IMR-90 (cell line): ENCODE measurements at places on chromosomes 7 and 10. TPM values are rescaled to one million over a fixed set of nuclear protein-coding genes. Genes with fewer than 3 reads are reported as not detected.

The AKR1C3 gene
- 0.18 and 0.28 TPM in 2 replicates for total RNA-seq

The ICA1 gene
- total RNA-seq, result not detected in 2 replicates

The HGF gene
- total RNA-seq, result 38.3 and 50.9 TPM in 2 replicates

The GHRHR gene
- total RNA-seq, result not detected in 2 replicates

The SLC18A3 gene
- not detected in 2 replicates for total RNA-seq

The SPDYE1 gene
- total RNA-seq, result not detected in 2 replicates

The WEE2 gene
- not detected in 2 replicates for total RNA-seq

The FANK1 gene
- total RNA-seq, result 0.90 and 1.9 TPM in 2 replicates

The SSC4D gene
- 0.36 and 0.56 TPM in 2 replicates for total RNA-seq

The SYCE1 gene
- total RNA-seq, result not detected in 2 replicates

The MMP21 gene
- total RNA-seq, result not detected in 2 replicates

The GJD4 gene
- total RNA-seq, result not detected in 2 replicates

The ANKRD61 gene
- under 0.01 and 0.36 TPM in 2 replicates for total RNA-seq

The ATP5F1C gene
- total RNA-seq, result 343 and 367 TPM in 2 replicates

The AS3MT gene
- total RNA-seq, result 3.6 and 7.5 TPM in 2 replicates

The PRPF18 gene
- total RNA-seq, result 10.0 and 34.4 TPM in 2 replicates

The PTF1A gene
- not detected in 2 replicates for total RNA-seq

GRCh38 chr7:26743205-26743604 lies 121.2 kb downstream of the SKAP2 start:
- H3K4me1 ChIP-seq, result peaks cover 2% of the 10 kb centered on the region; the same call in 1 of the 2 replicates
- peak; percentile 13 for DNase-seq
- H3K27ac ChIP-seq, result no peak overlapping the region
- H3K36me3 ChIP-seq, result peaks cover 2% of the 10 kb centered on the region; the same call in 1 of the 2 replicates
- no peaks in the 10 kb centered on the region for H3K27me3 ChIP-seq
- H3K4me3 ChIP-seq, result no peak overlapping the region

DNA sequence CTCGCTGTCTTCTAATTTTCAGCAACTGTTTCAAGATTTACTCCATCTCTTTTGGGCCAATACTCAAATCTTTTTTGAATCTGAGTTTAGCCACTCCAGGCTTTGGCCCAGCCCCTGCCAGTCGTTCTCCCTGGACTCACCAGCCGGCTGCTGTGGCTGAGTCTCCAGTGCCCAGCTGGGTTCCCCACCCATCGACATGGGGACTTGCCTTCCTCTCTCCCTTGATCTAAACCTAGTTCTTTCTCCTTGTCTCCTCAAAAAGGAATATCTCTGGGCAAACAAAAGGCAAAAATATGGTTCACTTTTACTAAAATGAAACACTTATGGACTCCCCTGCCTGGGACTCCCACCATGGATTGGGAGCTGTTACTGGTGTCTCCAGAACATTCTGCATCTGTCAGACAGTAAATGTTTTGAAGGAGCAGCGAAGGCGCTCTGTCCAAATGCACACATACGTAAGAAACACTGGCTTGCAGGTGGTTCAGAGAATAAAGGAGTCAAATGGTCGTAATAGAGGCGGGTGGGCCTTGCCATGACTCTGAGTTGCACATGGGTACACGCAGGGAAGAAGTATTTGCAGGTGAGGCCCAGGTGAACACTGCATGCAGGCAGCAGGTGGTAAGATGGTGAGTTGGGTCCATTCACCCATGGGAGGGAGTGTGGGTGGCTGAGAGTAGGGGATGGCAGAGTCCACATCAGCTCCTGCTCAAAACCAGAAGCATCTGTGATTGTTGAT lies 35.5 kb upstream of the HABP2 start:
- H3K27me3 ChIP-seq, result 0 out of 2 replicates have a peak, but pooled peaks cover 2% of the 10 kb centered on the region
- H3K36me3 ChIP-seq, result no peaks in the 10 kb centered on the region
- H3K4me3 ChIP-seq, result no peak overlapping the region
- H3K4me1 ChIP-seq, result no peaks in the 10 kb centered on the region
- DNase-seq, result no peak
- H3K27ac ChIP-seq, result no peak overlapping the region

- H3K36me3 ChIP-seq, result 0 out of 2 replicates have a peak, but pooled peaks cover 2% of the 10 kb centered on the region
- H3K4me1 ChIP-seq, result peaks cover 12% of the 10 kb centered on the region
- no peak for DNase-seq
- H3K27me3 ChIP-seq, result no peaks in the 10 kb centered on the region
- no peak overlapping the region for H3K27ac ChIP-seq
- H3K4me3 ChIP-seq, result no peak overlapping the region
Measured at GRCh38 chr7:2013381-2014311, 219.1 kb downstream of the MAD1L1 start.

- H3K27me3 ChIP-seq, result no peaks in the 10 kb centered on the region
- DNase-seq, result no peak
- peaks cover 5% of the 10 kb centered on the region for H3K4me1 ChIP-seq
- no peaks in the 10 kb centered on the region; the same call in 1 of the 2 replicates for H3K36me3 ChIP-seq
Measured at GRCh38 chr7:100044718-100045117, 4.9 kb upstream of the ZSCAN21 start.

DNA sequence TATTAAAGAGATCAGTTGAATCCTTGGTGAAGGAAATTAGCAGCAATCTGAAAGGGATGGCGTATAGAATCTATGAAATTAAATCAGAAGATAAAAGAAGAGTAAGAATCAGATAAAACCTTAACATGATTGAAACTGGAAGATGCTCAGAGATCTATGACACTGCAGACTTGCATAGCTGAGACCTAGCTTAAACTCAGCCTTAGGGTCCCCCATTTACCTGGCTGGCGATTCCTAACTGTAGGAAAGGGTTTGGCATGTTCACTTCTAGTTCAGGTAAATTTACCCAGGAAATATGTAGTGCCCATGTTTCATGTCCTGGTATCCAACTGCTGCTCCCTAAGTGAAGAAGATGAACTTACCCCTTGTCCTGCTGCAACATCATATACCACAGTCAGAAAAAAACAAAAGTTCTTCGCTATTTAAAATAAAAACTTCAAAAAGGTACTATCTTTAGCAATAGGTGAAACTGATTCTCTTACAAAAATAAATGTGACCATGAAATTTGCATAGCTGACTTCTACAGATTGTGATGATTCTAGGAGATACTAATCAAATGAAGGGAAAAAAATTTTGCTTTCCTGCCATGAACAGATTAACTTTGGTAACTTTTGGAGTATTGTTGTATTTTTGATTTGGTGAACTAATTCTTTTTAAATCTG lies 47.8 kb upstream of the TMEM243 start:
- no peak overlapping the region for H3K27ac ChIP-seq
- H3K4me3 ChIP-seq, result no peak overlapping the region
- no peaks in the 10 kb centered on the region for H3K36me3 ChIP-seq
- DNase-seq, result no peak
- H3K27me3 ChIP-seq, result no peaks in the 10 kb centered on the region

DNA sequence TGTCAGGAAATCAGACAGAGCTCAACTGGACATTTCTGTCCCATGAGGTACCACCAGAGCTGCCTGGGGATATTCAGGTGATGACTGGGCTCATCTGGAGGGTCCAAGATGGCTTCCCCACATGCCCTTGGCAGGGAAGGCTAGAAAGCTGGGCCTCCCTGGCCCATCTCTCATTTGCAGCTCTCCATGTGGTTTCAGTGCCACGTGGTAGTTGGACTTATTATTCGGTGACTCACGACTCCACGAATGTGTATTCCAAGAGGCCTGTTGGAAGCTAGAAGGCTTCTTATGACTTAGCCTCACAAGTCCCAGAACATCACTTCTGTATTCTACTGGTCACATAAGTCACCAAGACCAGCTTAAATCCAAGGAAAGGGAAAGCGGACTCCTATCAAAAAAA lies 22.8 kb downstream of the NSMCE4A start:
- H3K4me3 ChIP-seq, result no peak overlapping the region
- H3K4me1 ChIP-seq, result peaks cover 3% of the 10 kb centered on the region
- DNase-seq, result peak; percentile 13
- no peak overlapping the region for H3K27ac ChIP-seq

- no peak overlapping the region for H3K4me3 ChIP-seq
- H3K4me1 ChIP-seq, result no peaks in the 10 kb centered on the region
- H3K27ac ChIP-seq, result no peak overlapping the region
- DNase-seq, result no peak
- no peaks in the 10 kb centered on the region for H3K36me3 ChIP-seq
- H3K27me3 ChIP-seq, result no peaks in the 10 kb centered on the region; the same call in 1 of the 2 replicates
Measured at GRCh38 chr7:1690359-1690958, 20.4 kb downstream of the ELFN1 start.

GRCh38 chr7:2814946-2815874 lies 28.9 kb downstream of the GNA12 start:
- H3K4me1 ChIP-seq, result peaks cover 50% of the 10 kb centered on the region
- DNase-seq, result no peak
- H3K27ac ChIP-seq, result no peak overlapping the region

DNA sequence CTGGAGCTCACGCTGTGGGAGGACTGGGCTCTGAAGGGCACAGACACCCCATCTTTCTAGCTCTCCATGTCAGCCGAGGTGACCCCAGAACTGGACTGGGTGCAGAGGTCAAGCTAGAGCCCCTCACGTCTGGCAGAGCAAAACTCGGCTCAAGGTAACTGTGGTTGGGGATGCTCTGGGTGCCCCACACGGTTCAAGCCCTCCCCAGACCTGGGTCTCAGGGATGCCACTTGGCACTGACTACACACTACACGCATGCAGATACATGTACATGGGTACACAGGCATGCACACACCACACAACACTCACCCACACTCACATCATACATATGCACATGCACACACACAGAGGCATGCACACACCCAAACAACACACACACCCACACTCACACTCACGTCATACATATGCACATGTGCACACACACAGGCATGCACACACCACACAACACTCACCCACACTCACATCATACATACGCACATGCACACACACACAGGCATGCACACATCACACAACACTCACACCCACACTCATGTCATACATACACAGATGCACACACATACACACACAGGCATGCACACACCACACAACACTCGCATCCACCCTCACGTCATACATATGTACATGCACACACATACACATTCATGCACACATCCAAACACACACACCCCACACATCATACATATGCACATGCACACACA lies 219.3 kb downstream of the DNAJB6 start:
- H3K4me1 ChIP-seq, result no peaks in the 10 kb centered on the region
- no peaks in the 10 kb centered on the region for H3K36me3 ChIP-seq
- no peak for DNase-seq
- H3K4me3 ChIP-seq, result no peak overlapping the region

DNA sequence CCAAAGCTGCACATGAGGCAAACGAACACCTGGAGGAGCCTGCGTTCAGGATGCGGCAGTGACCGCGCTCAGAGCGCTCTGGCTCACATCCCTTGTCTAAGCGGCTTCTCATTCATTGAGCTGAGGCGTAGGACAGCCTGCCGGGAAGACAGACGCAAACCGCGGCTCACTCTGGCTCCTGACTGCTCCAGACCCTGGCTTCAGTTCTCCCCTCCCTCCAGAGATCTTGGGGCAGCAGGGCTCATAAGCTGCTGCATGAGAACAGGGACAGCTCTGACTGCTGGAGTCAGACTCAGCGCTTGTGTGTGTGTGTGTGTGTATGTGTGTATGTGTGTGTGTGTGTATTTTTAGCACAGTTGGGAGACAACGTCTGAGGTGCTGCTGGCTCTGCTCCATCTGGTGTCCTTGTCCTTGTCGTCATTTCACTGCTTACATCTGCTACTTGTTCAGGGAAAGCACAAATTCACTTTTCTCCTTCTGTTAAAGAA lies 15.8 kb upstream of the LYZL2 start:
- H3K4me3 ChIP-seq, result no peak overlapping the region
- H3K36me3 ChIP-seq, result no peaks in the 10 kb centered on the region
- peaks cover 2% of the 10 kb centered on the region for H3K4me1 ChIP-seq
- no peaks in the 10 kb centered on the region for H3K27me3 ChIP-seq
- H3K27ac ChIP-seq, result no peak overlapping the region
- peak; percentile 47 for DNase-seq

GRCh38 chr7:77727936-77728701 lies 31.9 kb downstream of the RSBN1L start:
- H3K36me3 ChIP-seq, result no peaks in the 10 kb centered on the region
- peak overlapping the region; percentile 13; the same call in 1 of the 2 replicates for H3K27ac ChIP-seq
- H3K27me3 ChIP-seq, result no peaks in the 10 kb centered on the region
- H3K4me1 ChIP-seq, result peaks cover 10% of the 10 kb centered on the region

- H3K27me3 ChIP-seq, result no peaks in the 10 kb centered on the region
- no peaks in the 10 kb centered on the region for H3K36me3 ChIP-seq
- no peak overlapping the region for H3K27ac ChIP-seq
- DNase-seq, result no peak
Measured at GRCh38 chr7:78900806-78901205, 552.7 kb downstream of the MAGI2 start.

DNA sequence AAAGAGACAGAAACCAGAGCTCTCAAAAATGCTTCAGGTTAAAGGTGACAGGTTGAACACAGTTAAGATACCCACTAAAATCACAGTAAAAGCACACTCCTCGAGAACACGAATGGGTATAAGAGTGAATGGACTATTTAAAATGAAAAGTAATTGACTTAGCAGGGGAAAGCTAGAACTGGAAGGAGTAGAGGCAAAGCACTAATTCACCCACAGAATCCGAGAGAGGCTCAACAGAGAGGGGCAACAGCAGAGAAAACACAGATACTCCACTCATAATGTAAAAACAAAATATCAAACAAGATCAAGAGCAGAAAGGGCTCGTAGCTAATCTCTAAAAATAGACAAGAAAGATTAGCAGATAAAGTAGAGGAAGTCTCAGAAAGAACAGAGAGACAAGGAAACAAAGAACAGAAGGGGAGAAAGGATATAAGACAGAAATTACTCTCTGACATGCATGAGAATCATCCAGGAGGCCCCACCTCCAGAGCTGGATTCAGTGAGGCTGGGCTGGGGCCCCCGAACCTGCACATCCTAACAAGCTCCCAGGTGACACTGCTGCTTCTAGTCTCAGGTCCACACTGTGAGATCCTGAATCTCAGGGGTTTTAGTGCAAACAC lies 117.6 kb downstream of the GALNT11 start:
- no peak overlapping the region for H3K27ac ChIP-seq
- peaks cover 48% of the 10 kb centered on the region for H3K36me3 ChIP-seq
- no peak for DNase-seq
- no peaks in the 10 kb centered on the region for H3K27me3 ChIP-seq
- no peak overlapping the region for H3K4me3 ChIP-seq
- H3K4me1 ChIP-seq, result peaks cover 2% of the 10 kb centered on the region; the same call in 1 of the 2 replicates

- no peaks in the 10 kb centered on the region for H3K27me3 ChIP-seq
- no peak overlapping the region for H3K4me3 ChIP-seq
Measured at GRCh38 chr7:155935005-155935557, 122.8 kb upstream of the SHH start.

- H3K4me1 ChIP-seq, result no peaks in the 10 kb centered on the region; the same call in 1 of the 2 replicates
- H3K27ac ChIP-seq, result no peak overlapping the region
- peak; percentile 77 for DNase-seq
- no peaks in the 10 kb centered on the region for H3K36me3 ChIP-seq
- H3K4me3 ChIP-seq, result no peak overlapping the region
Measured at GRCh38 chr7:85483177-85483576, 296.3 kb upstream of the SEMA3D start.

GRCh38 chr7:75850235-75850634 lies 28.6 kb upstream of the RHBDD2 start:
- no peak overlapping the region for H3K27ac ChIP-seq
- H3K4me3 ChIP-seq, result no peak overlapping the region
- no peaks in the 10 kb centered on the region for H3K27me3 ChIP-seq
- H3K4me1 ChIP-seq, result no peaks in the 10 kb centered on the region
- no peak for DNase-seq
